Endothelial cell of umbilical vein (primary cell): ENCODE measurements at places on chromosomes 12 and 14. TPM values are rescaled to one million over a fixed set of nuclear protein-coding genes. Genes with fewer than 3 reads are reported as not detected.

Gene SOAT2
- total RNA-seq: not detected in 2 replicates

Gene MDGA2
- total RNA-seq: not detected in 2 replicates

Gene RBP5
- not detected in 2 replicates for total RNA-seq

Gene GPR132
- total RNA-seq: not detected in 2 replicates

Gene PSMC1
- total RNA-seq: 129 and 132 TPM in 2 replicates

Gene MMP17
- 10.7 and 10.8 TPM in 2 replicates for total RNA-seq

Gene KRT5
- 0.72 and 0.86 TPM in 2 replicates for total RNA-seq

Gene CD69
- 0.49 and 1.2 TPM in 2 replicates for total RNA-seq

Gene KANSL2
- total RNA-seq: 35.8 and 40.6 TPM in 2 replicates

Gene KRT6C
- total RNA-seq: not detected in 2 replicates

Gene FOXN4
- not detected in 2 replicates for total RNA-seq

Gene PRICKLE1
- 69.0 and 86.0 TPM in 2 replicates for total RNA-seq

Gene SMCO3
- 0.25 and 0.35 TPM in 2 replicates for total RNA-seq

Gene POLE
- 73.7 and 82.7 TPM in 2 replicates for total RNA-seq

Gene CD163
- total RNA-seq: not detected in 2 replicates

Gene LYZ
- total RNA-seq: not detected in 2 replicates

Gene AQP6
- total RNA-seq: not detected in 2 replicates

Gene SERPINA6
- total RNA-seq: not detected in 2 replicates

Gene SALL2
- 4.6 and 6.8 TPM in 2 replicates for total RNA-seq

Gene KMT2D
- total RNA-seq: 106 and 120 TPM in 2 replicates

Gene NACA
- 886 and 892 TPM in 2 replicates for total RNA-seq

Gene NRL
- 0.62 and 0.71 TPM in 2 replicates for total RNA-seq

Gene CAPZA3
- not detected in 2 replicates for total RNA-seq

Gene GPX2
- total RNA-seq: not detected in 2 replicates

Gene CCDC196
- not detected in 2 replicates for total RNA-seq

Gene GNB3
- 9.4 and 14.6 TPM in 2 replicates for total RNA-seq

Gene ASCL1
- total RNA-seq: not detected in 2 replicates

Gene TMEM179
- total RNA-seq: not detected in 2 replicates

Gene TNFAIP2
- 31.6 and 37.5 TPM in 2 replicates for total RNA-seq

Gene DICER1
- total RNA-seq: 41.1 and 43.6 TPM in 2 replicates

Gene PLD4
- 0.05 and 0.11 TPM in 2 replicates for total RNA-seq

Gene LRRC74A
- total RNA-seq: not detected in 2 replicates

Gene MANSC1
- total RNA-seq: 56.5 and 65.0 TPM in 2 replicates

Gene POTEM
- not detected in 2 replicates for total RNA-seq

Gene PTCSC3
- not detected in 2 replicates for total RNA-seq

Gene PALS1
- total RNA-seq: 22.0 TPM in 2 replicates

Gene RFX4
- not detected in 2 replicates for total RNA-seq

Gene KRT72
- not detected in 2 replicates for total RNA-seq

Gene COCH
- total RNA-seq: 0.88 and 1.9 TPM in 2 replicates

Gene FLVCR2
- total RNA-seq: 4.9 and 9.1 TPM in 2 replicates
